GM23248 (cell line): ENCODE measurements at places on chromosomes 3 and 15. TPM values are rescaled to one million over a fixed set of nuclear protein-coding genes. Genes with fewer than 3 reads are reported as not detected.

The CEP19 gene
- 4.5 and 5.7 TPM in 2 replicates for polyA plus RNA-seq

The NANOGP8 gene
- not detected in 2 replicates for polyA plus RNA-seq

The DNASE1L3 gene
- polyA plus RNA-seq, result not detected in 2 replicates

The SLC24A5 gene
- polyA plus RNA-seq, result not detected in 2 replicates

The WNT7A gene
- not detected in 2 replicates for polyA plus RNA-seq

The SEMA7A gene
- polyA plus RNA-seq, result 41.2 and 42.3 TPM in 2 replicates

The CLDN18 gene
- 0.18 TPM in 2 replicates for polyA plus RNA-seq

- peaks cover 28% of the 10 kb centered on the region for H3K4me1 ChIP-seq
- no peak overlapping the region for H3K27ac ChIP-seq
- no peak overlapping the region for H3K4me3 ChIP-seq
- DNase-seq, result no peak
Observed at GRCh38 chr15:40054605-40054854, 15.5 kb upstream of the SRP14 start.

DNA sequence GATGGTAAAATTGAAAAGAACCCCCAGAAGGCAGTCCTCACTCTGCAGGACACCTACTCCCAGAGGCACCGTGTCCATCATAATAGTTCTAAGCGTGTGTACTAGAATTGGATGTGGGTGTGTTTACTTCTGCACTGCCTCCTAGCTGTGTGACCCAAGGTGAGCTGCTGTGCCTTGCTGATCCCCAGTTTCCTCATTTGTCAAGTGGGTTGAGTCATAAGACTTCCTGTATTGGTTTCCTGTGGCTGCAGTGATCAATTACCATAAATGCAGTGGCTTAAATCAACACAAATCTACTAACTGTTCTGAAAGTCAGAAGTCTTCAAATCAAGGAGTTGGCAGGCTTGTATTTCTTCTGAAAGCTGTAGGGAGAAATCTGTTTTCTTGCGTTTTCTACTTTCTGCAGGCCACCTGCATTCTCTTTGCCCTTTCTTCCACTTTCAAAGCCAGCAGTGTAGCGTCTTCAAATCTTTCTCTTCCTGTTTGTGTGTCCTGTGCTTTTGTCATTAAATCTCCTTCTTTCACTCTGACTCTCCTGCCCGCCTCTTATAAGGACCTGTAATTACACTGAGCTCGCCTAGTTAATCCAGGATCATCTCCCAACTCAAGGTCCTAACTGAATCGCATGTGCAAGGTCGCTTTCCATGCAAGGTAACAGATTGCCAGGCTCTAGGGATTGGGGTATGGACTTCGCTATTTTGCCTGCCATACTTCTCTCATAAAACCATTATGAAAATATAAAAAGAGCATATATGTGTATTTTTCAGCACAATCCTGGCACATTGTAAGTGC lies 59.0 kb downstream of the RORA start:
- no peak overlapping the region for H3K27ac ChIP-seq
- H3K4me3 ChIP-seq, result no peak overlapping the region
- no peaks in the 10 kb centered on the region for H3K27me3 ChIP-seq
- H3K4me1 ChIP-seq, result no peaks in the 10 kb centered on the region
- DNase-seq, result no peak
- no peaks in the 10 kb centered on the region for H3K36me3 ChIP-seq

GRCh38 chr3:60652829-60653228 lies 598.4 kb downstream of the FHIT start:
- no peaks in the 10 kb centered on the region for H3K4me1 ChIP-seq
- no peaks in the 10 kb centered on the region for H3K27me3 ChIP-seq

DNA sequence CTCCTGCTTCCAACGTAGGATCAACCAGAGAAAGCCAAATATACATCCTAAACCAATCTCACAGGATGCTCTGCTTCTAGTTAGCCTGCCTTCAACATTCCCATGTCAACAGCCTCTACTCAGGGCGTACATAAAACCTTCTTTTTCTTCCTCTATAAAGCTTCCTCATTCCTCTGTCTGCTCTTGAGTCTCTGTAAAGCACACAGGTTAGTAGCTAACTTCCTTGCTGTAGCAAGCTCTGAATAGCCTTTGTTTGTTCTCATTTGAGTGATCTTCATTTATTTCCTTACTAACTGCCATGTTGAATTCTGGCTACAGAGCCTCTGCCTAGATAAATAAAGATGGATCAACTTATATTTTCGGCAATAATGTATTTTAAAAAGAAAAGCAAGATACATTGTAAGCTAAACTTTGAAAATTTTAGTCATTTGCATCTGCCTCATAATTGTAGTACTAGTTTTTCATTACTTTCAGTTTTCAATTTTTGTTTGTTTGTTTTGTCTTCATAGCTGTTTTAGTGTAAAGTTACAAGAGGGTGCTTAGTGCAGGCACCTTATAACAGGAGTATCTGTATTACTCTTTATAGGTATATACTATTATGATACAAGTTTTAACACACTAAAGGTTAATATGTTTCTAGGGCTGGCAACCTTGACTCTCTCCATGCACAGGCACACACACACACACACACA lies 498.2 kb downstream of the PYDC2 start:
- H3K4me1 ChIP-seq, result no peaks in the 10 kb centered on the region
- no peak overlapping the region for H3K4me3 ChIP-seq
- DNase-seq, result no peak
- no peaks in the 10 kb centered on the region for H3K36me3 ChIP-seq

- H3K27me3 ChIP-seq, result no peaks in the 10 kb centered on the region
- peaks cover 7% of the 10 kb centered on the region; the same call in 1 of the 2 replicates for H3K4me1 ChIP-seq
- no peak for DNase-seq
- H3K36me3 ChIP-seq, result no peaks in the 10 kb centered on the region
- no peak overlapping the region for H3K27ac ChIP-seq
- H3K4me3 ChIP-seq, result no peak overlapping the region
Observed at GRCh38 chr15:63114465-63114864, 7.2 kb upstream of the LACTB start.

DNA sequence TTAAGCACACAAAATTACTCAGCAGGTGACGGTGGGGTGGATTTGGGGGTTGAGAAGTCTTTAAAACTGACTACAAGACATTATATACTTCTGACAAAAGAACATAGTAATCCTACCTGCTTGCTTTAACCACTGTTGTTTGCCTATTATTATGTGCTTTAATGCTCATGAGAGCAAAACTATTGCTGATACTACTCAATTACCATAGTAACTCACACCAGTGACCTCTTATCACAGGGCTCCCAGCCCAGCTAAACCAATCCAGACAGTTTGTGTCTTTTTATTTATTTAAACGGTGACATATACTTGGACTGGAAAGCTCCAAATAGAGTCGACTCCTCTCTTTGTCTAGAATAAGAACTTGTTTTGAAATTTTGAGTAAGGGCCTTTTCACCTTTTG lies 42.8 kb upstream of the FEZF2 start:
- no peaks in the 10 kb centered on the region for H3K27me3 ChIP-seq
- no peak overlapping the region for H3K4me3 ChIP-seq
- H3K4me1 ChIP-seq, result no peaks in the 10 kb centered on the region
- no peak for DNase-seq
- H3K36me3 ChIP-seq, result no peaks in the 10 kb centered on the region

DNA sequence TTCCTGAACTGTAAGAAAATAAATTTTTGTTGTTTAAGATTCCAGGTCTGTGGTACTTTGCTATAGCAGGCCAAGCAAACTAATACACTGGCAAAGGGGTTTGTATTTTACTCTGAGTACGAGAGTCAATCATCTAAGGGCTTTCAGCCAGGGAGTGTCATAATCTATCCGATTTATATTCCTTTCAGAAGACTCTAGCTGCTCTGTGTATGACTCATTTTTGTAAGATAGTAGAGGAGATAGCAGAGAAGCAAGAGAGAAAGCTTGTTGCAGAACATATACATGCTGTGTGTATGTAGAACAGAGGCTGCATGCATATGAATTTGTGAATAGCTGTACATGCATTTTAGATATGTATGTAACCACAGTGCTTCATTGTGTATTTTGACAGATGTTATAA lies 577.9 kb upstream of the EPHA6 start:
- DNase-seq, result no peak
- no peak overlapping the region for H3K4me3 ChIP-seq
- no peaks in the 10 kb centered on the region for H3K27me3 ChIP-seq
- no peaks in the 10 kb centered on the region for H3K4me1 ChIP-seq
- no peak overlapping the region for H3K27ac ChIP-seq

DNA sequence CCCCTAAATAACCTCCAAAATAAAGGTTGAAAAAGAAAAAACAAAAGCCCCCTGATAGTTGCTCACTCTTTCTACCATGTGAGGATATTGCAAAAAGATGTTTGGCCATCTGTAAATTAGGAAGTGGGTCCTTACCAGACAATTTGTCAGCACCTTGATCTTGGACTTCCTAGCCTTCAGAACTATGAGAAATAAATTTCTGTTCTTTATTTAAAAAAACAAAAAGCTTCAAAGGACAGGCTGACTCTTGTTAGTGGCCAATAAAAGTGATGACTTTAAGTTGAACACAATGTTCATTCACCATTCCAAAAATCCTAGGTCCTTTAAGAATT lies 103.5 kb downstream of the CBLB start:
- DNase-seq, result no peak
- no peak overlapping the region for H3K4me3 ChIP-seq
- no peaks in the 10 kb centered on the region for H3K4me1 ChIP-seq
- H3K27ac ChIP-seq, result no peak overlapping the region
- no peaks in the 10 kb centered on the region for H3K27me3 ChIP-seq

DNA sequence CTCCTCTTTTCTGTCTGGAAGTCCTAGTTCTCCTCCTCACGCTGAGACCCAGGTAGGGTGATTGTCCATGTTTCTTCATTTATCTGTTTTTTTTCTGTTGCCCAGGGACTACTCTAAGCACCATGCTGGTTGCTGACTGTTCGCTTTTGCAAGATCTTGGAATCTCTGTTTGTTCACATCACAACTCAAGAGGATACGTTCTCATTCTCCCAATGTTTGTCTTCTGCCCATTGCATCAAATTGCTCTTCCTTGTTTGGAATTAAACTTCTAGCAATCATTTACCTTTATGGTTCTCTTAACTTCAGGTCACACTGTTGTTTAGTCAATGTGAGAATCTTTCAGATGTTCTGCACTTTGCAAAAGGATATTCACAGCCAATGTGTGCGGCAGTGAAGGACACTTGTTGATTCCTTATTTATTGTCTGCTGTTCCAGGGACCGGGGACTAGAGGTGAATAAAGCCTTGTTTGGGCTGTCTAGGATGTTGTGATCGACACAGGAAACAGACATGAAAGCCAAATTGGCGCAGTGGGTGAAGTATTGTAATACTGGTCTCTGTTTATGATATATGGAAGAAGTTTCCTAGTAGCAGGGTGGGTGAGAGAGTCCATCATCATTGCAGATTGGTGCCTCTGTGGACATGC lies 24.5 kb downstream of the LPP start:
- H3K27me3 ChIP-seq, result no peaks in the 10 kb centered on the region
- peaks cover 21% of the 10 kb centered on the region for H3K4me1 ChIP-seq
- H3K4me3 ChIP-seq, result no peak overlapping the region

GRCh38 chr3:12268049-12268735 lies 20.7 kb upstream of the PPARG start:
- no peak for DNase-seq
- no peak overlapping the region for H3K27ac ChIP-seq
